ENCODE measurements at places on chromosomes 11 and 22.

GRCh38 chr11:101915791-101916291 is 481 bp downstream of the ANGPTL5 start:
- no peak for DNase-seq

- DNase-seq = no peak
Measured at GRCh38 chr22:40476341-40476740, 105.9 kb downstream of the SGSM3 start.

GRCh38 chr11:5449432-5449831 is 309 bp downstream of the OR51I2 start:
- no peak for DNase-seq

DNA sequence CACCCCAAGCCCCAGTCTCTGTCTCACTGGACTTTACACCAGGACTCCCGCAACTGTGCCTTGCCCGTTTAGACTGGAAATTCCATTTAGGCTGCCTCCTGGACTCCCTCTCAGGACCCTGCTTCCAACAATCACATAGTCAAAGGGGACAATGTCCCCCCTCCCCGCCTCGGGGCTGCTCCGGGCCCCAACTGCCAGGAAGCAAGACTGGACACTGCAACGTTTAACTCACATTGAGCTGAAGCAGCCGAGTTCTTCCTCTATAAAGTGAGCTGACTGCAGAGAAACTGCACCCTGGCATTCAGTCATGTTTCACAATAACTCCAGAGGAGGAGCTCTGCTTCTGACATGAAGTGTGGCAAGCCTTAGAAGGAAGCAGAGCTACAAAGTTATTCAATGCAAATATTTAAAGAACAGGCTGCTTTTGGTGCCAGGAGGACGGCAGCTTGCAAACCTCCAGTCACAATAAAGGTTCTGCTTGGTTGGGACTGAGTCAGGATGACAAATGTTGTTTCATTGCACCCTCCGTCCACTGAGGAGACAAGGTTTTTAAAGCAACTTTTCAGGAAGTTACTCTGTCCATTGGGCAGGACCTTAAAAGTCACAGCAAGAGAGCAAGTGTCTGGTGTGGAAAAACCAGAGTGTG is 19.9 kb downstream of the PACSIN2 start:
- no peak for DNase-seq

DNA sequence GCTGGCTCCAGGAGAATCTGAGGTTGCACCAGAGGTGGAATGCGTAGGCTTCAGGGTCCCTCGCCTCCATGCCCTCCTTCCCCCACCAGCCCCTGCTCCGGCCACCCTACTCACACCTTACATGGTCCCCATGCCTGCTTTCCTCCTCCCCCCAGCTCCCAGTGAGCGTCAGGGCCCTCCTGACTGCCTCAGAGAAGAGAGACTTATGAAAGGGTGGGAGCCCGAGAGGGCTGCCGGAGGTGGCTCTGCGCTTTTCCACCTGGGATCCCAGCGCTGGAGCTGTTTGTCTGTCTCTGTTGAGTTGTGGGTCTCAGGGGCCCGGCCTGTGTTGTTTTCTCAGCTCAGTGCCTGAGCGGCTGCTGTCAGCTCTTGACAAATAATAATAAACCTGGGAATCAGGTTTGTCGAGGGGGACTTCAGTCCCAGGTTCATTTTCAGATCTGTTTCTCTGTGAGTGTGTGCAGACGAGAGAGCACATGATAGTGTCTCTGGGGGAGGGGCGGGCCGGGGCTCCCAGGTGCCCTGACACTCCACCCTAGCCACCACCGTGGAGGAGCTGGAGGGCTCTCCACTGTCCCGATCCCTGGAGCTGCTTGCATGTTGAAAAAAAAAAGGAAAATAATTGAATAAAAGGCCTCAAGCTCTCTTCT is 153.7 kb downstream of the FEZ1 start:
- DNase-seq = no peak

- DNase-seq = no peak
Measured at GRCh38 chr22:44671742-44672141, 30.3 kb upstream of the PRR5 start.

GRCh38 chr22:19117111-19117512 is 5.1 kb downstream of the DGCR2 start:
- DNase-seq = no peak

DNA sequence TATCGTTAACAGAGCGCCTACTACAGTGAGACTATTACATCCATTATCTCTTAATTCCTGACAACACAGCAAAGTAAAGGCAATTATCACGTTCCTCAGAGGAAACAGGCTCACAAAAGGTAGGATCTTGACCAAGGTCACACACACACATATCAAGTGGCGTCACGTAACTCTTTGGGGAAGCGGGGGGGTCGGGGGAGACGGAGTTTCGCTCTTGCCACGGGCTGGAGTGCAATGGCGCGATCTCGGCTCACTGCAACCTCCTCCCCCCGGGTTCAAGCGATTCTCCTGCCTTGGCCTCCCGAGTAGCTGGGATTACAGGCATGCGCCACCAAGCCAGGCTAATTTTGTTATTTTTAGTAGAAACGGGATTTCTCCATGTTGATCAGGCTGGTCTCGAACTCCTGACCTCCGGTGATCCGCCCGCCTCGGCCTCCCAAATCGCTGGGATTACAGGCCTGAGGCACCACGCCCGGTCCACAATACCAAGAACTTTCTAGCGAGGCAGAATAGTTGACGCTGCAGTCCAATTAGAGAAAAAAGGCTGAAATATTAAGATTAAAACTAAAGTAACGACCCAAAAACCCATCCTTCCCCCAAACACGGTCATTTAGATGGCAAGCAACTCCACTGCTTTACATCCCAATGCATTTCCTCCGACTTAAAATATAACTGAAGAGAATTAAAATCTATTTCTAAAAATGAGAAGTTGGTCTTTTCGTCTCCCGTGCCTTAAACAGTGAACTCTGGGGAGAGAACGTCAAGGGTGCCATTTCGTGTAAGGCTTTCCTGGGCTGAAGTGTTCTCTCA is 1.2 kb downstream of the DDX17 start:
- peak; percentile 23 for DNase-seq

DNA sequence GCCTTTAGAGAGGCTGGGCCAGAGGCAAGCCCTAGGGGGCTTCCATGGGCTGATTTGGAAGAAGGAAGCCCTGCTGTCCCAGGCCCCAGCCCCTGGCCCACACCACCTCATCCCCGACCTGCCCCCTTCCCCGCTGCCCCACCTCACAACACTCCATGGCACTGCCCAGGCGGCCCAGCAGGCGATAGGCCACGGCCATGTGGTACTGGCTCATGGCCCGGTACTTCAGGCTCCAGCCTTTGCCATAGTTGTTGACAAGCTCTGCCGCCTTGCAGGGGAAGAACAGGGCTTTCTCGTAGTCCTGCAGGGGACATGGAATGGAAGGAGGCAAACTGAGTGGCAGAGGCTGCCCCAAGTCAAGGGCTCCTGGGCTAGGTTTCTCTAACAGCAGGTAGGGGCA is 6.4 kb downstream of the RAPSN start:
- DNase-seq = no peak

GRCh38 chr11:115623021-115623451 is 118.8 kb upstream of the CADM1 start:
- no peak for DNase-seq

DNA sequence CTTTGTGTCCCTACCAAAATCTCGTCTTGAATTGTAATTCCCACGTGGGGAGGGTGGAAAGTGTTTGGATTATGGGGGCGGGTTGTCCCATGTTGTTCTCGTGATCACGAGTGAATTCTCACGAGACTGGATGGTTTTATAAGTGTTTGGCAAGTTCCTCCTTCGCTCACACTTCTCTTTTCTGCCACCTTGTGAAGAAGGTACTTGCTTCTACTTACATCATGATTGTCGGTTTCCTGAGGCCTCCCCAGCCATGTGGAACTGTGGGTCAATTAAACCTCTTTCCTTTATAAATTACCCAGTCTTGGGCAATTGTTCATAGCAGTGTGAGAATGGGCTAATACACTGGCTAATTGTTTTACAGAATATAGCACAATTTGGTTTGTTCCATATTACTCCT is 326.3 kb downstream of the GRM5 start:
- no peak for DNase-seq

Data from stimulated activated CD4-positive, alpha-beta T cell treated with anti-CD3 and anti-CD28 coated beads, Interleukin-1b, Interleukin-23, amount 100 ng/mL, for 24 hours (primary cell).